Activated naive CD8-positive, alpha-beta T cell treated with anti-CD3 and anti-CD28 coated beads for 36 hours (primary cell): ENCODE measurements at places on chromosomes 3 and 15.

DNA sequence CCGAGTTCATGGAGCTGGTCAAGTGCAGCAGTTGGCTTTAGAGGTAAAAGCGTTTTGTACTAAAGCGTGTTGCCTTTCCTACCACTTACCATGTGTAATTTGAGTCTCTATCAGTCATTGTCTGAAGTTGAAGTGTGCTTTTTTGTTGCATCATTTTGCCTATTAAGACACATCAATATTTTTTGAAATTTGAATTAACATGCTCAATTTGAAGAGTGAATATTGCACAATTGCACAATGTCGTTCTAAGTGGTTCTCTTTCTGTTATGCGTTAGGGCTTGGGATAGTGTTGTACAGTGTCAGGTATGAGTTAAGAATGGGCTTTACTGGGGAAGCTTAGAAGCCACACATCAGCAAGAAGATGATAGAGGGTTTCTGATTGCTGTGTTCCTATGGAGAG, 84.0 kb upstream of the ACKR4 start:
- no peak for DNase-seq

DNA sequence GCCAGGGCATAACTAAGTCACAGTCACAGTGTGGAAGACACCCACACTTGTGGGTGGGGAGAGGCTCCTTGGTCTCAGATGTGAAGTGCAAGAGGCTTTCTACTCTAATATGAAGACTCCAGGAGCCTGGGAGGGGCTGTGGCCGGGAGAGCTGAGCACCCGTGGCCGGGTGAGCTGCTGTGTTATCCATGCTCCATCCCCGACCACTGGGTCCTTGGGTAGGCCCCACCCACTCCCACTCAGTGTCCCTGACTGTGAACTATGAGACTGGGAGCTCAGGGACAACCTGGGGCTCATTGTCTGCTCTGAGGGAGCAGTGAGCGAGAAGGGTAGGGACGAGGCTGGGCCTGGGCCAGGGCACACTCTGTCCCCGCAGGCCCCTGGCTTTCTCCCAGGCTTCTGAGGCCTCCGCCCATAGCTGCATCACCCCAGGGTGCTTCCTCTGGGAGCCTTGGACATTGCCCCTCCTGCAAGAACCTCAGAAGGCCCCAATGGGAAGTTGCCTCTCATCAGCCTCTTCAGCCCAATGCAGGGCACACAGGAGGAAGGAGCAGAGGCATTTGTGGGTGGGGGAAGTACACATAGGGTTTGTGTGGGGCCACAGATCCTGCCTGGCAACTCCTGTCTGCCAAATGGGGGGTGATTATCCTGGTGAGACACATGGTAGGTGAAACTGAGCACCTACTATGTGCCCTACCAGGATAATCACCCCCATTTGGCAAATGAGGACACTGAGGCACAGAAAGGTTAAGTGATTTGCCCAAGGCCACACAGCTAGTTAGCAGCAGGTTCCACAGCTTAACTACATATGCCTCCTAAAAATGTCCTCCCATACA, 2.4 kb downstream of the ANPEP start:
- DNase-seq: no peak

DNA sequence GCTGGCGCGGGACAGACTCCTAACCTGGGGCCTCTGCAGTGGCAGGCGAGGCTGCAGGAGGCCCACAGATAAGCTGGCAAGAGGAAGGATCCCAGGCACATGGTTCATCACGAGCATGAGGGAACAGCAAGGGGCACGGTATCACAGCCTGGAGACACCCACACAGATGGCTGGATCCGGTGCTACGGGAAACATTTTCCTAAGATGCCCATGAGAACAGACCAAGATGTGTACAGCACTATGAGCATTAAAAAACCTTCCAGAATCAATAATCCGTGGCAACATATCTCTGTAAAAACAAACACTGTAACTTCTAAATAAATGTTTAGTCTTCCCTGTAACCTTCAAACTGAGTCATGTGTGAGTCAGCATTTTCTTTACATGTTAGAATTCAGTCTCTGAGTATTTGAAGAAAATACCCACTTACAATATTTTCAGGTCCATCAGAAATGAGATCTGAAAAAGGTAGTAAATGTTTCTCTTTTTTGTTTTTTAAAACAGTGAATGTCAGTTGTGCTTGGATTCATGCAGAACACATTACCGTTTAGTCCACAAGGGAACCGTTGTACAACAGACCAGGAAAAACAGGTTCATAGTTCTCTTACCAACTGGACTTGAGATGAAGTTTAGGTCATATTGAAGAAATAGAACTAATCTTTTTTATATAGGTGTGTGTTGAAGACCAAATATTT, 75.9 kb downstream of the BOC start:
- DNase-seq: no peak

DNA sequence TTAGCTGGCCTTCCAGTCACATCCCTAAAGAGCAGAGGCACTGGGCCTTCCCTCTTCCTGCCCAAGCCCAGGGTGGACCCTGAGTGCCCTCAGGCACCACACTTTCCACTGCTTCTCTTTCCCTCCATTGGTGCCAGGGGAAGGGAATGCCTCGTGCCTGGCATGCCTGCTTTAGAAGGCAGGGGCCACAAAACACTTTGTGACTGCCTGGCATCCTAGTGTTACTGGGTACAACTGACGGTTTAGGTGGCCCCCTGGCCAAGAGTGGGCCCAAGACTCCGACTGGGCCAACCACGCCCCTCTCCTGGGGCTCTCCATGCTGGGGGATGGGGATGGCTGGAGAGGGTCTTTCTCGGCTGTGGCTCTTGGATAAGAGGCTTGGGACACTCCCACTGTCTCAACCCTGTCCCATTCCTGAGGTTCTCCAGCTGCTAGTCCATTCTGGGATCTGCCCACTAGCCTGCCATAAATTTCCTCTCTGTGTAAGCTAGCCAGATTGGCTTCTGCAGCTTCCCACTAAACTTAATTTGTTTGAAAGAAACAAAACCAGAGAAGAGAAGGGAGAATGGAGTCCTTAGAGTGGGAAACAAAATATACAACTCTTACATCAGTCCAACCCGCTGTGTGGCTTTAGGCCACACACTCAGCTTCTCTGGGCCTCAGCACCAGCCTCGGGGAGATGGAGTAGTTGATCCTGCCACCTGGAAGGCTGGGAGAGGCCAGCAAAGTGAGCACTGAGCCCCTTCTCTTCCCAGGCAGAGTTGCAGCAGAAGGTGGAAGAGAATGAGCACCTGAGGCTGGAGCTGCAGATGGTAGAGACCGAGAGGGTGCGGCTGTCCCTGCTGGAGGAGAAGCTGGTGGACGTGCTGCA, 24.1 kb upstream of the GP9 start:
- DNase-seq: no peak
